ENCODE measurements at places on chromosomes 5 and 9.

- no peak for DNase-seq
These were observed 196.0 kb downstream of the MELK start for GRCh38 chr9:36768677-36769076.

DNA sequence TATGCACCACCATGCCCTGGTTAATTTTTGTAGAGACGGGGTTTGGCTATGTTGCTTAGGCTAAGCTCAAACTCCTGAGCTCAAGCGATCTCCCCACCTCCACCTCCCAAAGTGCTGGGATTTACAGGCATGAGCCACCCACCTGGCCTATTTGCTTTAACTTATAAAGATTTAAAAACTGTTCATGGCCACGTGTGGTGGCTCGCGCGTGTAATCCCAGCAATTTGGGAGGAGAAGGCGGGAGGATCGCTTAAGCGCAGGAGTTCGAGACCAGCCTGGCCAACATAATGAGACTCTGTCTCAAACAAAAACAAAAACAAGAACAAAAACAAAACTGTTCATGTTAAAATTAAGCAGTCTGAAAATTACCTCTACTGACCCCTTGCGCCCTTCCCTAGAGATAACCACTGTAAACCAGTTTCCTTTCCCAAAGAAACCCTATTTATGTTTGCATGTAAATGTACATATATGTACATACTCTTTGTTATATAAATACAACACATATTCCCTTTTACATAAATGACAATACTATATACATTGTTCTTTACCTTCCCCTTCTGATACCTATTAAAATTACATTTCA lies 1.5 kb downstream of the AK6 start:
- DNase-seq, result no peak

DNA sequence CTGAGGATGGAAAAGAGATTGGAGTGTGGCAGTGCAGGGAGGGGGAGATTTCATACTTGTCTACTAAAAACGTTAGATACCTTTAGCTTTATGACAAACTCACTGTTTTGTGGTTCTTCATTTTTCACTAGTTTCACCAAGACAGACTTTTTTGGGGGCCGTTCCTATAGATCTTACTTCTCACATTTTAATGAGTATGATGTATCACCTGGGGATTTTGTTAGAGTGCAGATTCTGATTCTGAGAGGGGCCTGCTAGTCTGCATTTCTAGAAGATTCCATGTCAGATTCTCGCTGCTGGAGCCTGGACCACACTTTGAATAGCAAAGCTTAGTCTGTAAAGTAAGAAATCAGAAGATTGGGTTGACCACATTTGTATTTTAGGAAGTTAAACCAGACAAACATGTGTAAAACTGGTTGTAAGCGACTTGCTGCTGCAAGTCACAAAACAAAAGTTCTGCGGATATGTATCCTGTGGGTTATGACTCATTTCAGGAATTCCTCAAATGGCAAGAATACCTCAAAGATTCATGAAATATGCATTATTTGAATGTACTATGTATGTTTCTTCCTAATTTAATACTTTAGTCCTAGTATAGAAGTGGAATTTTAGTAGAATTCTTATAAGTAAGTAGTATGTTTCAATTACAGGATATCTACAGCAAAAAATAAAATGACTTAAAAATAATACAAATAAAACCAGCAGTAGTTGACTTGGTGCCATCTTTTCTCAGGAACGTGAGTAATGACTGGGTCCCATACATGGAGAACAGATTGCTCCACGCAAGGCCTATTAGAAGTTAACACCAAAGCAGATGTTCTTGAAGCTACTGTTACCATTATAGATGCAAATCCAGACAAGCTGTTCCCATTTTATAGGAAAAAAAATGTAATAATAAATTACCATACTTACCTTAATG lies 27.8 kb downstream of the NFIL3 start:
- DNase-seq, result no peak

DNA sequence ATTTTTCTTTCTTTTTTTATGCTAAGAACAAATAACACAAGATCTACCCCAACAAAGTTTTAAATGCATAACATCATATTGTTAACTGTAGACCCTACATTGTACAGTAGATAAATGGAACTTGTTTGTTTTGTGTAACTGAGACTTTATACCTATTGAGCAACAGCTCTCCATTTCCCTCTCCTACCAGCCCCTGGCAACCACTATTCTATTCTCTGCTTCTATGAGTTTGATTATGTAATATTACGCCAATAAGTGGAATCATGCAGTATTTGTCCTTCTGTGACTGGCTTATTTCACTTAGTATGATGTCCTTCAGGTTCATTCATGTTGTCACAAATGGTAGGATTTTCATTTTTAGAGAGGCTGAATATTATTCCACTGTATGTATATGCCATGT lies 308.2 kb upstream of the PRR16 start:
- no peak for DNase-seq

DNA sequence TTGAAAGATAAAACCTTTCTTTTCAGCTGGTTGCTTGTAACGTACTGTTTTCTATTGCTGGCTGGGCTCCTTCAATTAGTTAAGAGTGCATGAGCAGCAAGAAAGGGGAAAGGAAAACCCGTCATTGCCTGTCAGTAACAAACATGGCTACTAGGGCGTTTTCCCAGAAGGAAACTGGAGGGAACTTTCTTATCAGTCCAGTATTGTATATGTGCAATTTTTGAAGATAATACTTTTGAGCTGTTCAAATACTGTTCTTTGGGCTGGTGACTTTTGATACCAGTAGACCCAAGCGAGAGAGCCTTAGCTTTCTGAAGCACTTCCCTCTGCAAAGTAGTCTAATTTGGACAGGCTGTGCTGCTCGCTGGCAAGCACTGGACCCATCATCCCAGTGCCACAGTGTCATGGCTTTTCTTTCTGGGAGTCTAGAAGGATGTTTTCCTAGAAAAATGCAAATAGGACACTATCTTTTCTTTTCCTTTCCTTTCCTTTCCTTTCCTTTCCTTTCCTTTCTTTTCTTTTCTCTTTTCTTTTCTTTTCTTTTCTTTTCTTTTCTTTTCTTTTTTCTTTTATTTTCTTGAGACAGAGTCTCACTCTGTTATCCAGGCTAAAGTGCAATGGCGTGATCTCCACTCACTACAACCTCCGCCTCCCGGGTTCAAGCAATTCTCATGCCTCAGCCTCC lies 149.9 kb upstream of the SMIM23 start:
- DNase-seq, result no peak

DNA sequence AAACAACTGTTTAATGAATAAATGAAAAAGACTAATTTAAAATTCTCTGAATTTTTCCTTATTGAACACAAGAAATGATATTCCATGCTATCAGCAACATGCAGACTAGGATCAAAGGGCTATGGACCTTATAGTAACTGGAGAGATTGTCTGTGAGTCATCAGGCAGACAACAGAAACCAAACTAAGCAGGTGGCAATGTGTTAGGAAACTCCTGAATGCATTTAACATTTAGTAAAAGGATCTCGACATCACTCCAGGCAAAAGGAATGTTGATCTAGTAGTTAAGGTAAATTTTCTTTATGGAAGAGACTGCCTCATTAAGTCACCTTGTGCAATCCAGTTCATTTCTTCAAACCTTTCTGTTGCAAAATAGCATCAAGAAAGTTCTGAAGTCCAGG lies 58.4 kb downstream of the ARL15 start:
- DNase-seq, result no peak

GRCh38 chr5:11420969-11421368 lies 483.3 kb downstream of the CTNND2 start:
- no peak for DNase-seq

DNA sequence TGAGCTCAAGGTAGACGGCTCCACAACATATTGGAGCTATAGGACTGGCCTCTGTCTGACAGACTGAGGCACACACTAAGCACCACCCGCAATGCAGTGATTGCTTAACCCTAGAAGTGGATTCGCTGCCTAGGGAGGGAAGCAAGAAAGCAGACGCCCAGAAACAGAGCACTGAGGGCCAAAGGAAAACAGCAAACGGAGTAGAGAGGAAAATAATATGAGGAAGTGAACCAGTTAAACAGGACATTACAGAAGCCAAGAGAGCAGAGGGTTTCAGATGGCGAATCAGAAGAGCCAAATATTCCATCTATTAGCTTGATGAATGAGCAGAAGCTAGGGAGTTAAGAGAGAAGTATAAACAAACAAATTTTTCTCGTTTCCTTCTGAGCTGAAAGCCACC lies 139.2 kb upstream of the LHFPL2 start:
- no peak for DNase-seq

DNA sequence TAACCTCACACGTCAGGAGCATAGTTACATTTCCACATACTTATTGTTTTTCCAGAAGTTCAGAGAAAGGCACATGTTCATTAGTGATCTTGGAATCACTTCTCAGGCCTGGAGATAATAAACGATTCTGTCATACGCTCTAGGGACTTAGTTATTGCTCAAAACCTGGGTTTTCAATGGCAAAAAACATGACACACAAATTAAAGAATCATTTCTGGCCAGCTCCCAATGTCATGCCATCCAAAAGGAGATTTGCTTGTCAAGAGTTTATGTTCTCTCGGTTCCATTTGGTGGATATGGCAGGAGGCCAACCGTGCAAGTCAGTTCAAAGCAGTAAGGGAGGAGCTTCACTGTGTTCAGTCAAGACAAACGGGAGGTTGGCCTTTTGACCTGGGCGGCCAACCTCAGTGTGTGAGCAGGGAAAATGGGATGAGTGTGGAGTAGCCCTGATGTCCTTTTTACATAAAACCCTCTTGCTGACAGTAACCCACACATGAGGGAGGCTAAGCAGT lies 123.4 kb downstream of the NXNL2 start:
- DNase-seq, result no peak

DNA sequence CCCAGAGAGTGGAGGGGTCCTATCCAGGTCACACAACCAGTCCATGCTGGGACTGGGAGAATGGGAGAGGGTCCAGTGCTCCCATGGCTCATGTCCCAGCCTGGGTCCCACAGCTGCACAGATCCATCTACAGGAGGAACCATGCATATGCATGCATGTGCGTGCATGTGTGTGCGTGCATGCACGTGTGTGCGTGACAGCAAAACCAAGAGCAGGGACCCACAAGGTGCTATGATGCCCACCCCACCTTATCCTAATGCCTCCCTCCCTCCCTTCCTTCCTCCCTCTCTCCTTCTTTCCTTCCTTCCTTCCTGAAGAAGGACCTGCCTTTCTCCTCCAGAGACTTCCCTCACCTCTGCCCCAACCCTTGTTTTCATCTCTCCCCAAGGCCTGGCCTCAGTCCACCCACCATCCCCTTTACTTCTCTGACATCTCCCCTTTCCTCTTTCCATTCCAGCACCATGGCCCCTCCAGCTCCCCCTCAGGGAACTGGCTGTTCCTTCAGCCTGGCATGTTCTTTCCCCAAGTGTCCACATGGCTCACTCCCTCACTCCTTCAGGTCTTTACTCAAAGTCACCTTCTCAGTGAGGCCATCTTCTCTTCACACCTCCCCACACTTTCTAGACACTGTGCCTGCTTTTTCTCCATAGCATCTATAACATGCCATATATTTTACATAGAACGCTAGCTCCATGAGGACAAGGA lies 21.8 kb downstream of the AQP7 start:
- no peak for DNase-seq

- no peak for DNase-seq
These were observed 21.8 kb downstream of the LURAP1L start for GRCh38 chr9:12796601-12797000.

DNA sequence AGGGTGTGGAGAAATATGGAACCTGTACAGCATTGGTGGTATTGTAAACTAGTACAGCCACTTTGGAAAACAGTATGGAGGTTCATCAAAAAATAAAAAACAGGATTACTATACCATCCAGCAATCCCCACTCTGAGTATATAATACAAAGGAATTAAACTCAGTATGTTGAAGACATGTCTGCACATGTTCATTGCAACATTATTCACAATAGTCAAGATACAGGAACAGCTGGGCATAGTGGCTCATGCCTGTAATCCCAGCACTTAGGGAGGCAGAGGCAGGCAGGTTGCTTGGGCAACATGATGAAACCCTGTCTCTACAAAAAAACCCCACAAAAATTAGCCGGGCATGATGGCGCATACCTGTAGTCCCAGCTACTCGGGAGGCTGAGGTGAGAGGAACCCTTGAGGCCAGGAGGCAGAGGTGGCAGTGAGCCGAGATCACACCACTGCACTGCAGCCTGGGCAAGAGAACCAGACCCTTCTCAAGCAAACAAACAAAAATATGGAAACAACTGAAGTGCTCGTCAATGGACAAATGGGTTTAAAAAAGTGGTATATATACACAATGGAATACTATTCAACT lies 63.6 kb downstream of the TMEM174 start:
- DNase-seq, result no peak

GRCh38 chr5:34923694-34924461 lies 5.5 kb upstream of the DNAJC21 start:
- no peak for DNase-seq

- no peak for DNase-seq
These were observed 354.6 kb downstream of the ZSWIM6 start for GRCh38 chr5:61686491-61687257.

GRCh38 chr5:38259062-38259808 lies 876 bp downstream of the EGFLAM start:
- DNase-seq, result no peak

- no peak for DNase-seq
These were observed 29.5 kb upstream of the TGFBR1 start for GRCh38 chr9:99075246-99075912.

DNA sequence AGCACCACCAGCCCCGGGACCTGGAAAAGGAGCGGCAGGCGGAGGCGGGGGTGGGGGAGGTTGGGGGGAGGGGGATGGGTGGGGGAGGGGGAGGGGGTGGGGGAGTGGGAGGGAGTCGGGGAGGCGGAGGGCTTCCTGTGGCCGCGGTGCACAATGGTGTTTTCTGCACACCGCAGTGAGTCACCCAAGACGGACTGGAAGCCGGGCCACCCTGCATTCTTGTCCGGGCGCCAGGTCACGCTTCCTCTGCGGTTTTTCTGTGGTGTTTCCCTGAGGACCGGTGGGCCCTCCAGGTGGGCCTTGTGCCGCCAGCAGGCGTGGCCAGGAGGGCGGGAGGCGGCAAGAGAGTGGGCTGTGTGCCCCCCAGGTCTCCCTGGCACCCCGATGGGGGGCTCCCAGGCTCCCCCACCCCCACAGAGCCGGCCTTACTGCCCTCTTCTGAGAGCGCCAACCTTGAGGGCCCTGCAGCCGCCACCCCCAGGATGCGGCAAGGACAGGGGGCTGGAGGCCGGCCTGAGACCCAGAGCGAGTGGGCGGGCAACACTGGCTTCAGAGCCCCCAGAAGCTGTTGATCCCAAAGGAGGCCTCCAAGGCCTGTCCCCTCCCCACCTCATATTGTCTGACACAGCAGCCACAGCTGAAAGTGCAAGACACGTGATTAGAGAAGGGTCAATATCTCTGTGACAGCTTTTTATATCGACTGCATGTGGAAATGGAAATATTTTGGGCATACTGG lies 11.1 kb downstream of the EXD3 start:
- no peak for DNase-seq

GRCh38 chr5:83426855-83427254 lies 44.7 kb upstream of the VCAN start:
- DNase-seq, result no peak

DNA sequence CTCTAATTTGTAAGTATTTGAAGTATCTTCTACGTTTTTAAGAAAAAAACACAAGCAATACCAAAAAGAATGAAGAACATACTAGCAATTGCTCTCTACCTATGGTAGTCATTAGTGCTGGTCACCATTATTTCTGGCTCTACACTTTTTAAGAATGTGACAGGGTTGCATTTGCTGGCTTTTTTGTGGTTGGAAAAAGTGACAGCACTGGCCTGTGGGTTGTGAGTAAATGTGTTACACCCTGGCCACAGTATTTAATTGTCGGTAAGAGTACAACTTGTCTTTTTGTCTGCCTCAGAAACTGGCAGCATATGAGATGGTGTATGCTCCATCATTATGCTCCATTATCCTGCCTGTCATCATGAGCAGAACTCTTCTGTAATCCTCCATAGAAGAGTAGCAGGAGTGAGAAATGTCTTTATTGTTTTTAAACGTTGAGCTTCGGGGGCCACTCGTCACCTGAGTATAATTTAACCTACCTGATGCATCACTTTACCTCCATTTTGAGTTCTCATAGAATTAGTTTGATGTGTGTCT lies 449.8 kb downstream of the ISL1 start:
- DNase-seq, result no peak

Data from glutamatergic neuron (in vitro differentiated cells).